ENCODE measurements at places on chromosomes 6 and 20.

DNA sequence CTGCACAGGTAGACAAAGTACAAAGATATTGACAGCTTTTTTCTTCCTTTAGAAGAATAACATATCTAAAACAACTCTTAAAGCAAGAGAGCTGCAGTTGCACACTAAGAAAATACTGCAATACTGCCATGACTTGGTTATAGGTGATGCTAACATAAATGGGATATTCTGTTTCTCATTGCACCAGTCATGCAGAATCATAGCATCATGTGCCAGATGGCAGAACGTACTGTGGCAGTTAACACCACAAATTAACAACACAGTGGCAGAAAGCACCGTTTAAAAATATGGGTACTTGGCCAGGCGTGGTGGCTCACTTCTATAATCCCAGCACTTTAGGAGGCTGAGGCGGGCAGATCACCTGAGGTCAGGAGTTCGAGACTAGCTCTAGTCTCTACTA lies 7.4 kb downstream of the ASXL1 start:
- no peak for ATAC-seq

DNA sequence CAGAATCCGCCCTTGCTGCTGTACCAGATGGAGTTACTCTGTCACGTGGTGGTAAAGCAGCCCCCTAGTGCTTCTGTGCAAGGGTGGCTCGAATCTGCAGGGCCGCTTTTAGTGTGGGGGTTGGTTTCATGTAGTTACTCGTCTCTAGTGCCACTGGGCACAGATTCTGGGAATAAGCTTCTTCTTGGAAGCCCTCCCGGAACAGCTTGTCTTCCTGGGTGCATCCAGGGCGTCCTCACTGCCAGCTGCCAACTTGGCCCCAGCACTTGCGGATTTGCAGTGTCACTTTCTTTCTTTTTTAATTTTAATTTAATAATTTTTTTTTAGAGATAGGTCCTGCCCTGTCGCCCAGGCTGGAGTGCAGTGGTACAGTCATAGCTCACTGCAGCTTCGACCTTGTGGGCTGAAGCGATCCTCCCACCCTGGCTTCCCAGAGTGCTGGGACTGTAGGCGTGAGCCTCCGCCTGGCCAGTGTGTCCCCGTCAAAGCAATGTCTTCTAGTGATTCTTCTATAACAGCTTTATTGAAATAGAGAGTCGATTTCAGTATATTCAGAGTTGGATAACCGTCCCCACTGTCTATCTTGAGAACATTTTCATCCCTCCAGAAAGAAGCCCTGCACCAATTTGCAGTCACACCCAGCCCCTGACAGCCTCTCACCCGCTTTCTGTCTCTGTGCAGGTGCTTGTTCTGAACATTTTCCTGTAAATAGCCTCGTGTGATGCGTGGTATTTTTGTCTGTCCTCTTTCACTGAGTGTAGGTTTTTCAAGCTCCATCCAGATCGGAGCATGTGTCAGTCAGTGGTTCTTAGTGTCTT lies 25.9 kb downstream of the PYGB start:
- no peak for ATAC-seq

DNA sequence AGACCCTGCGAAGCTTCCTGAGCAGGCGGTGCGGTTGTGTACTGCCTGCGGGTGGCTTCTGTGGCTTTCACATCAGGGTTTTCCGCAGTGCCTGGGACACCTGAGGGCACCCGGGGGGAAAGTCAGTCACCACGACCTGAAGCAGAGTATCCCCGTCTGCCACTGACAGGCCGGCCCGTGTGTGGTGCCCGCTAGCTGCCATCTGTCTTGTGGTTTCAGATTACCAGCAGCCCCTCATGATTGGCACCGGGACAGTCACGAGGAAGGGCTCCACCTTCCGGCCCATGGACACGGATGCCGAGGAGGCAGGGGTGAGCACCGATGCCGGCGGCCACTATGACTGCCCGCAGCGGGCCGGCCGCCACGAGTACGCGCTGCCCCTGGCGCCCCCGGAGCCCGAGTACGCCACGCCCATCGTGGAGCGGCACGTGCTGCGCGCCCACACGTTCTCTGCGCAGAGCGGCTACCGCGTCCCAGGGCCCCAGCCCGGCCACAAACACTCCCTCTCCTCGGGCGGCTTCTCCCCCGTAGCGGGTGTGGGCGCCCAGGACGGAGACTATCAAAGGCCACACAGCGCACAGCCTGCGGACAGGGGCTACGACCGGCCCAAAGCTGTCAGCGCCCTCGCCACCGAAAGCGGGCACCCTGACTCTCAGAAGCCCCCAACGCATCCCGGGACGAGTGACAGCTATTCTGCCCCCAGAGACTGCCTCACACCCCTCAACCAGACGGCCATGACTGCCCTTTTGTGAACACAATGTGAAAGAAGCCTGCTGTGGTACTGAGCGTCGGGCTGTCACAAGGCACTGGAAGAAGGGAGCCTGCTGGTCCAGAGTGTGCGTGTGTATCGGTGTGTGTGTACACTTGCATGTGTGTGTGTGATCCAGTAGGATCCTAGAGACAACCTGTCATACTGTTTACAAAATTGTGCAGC lies 54.4 kb downstream of the GOPC start:
- peak; percentile 49 for ATAC-seq

- peak; percentile 56 for ATAC-seq
Observed at GRCh38 chr6:89372506-89372901, 20.0 kb upstream of the UBE2J1 start.

DNA sequence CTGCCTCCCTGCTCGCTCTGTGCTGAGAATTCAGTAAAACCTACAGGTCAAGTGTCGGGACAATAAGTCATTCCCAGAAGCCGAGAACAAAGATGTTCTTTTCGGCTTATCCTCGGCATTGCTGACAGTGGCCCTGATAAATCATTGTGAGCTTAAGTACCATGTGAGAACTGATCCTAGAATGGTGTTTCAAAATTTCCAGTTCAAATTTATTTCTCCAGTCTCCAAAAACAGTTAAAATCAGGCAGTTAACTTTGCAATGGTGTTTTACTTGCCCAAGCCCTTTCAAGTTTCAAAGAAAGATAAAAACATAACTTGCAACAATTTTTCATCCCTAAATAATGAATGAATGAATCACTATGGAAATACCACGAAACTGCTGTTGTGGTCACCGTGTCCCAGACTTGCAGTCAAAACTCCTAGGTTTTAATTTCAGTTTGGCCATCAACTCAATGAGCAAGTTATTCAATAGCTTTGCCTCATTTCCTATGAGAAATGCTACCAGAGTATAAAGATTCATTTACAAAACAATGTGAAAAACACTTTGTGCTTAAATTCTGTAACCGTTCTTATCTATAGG lies 4.3 kb downstream of the ATP5F1E start:
- ATAC-seq, result no peak

DNA sequence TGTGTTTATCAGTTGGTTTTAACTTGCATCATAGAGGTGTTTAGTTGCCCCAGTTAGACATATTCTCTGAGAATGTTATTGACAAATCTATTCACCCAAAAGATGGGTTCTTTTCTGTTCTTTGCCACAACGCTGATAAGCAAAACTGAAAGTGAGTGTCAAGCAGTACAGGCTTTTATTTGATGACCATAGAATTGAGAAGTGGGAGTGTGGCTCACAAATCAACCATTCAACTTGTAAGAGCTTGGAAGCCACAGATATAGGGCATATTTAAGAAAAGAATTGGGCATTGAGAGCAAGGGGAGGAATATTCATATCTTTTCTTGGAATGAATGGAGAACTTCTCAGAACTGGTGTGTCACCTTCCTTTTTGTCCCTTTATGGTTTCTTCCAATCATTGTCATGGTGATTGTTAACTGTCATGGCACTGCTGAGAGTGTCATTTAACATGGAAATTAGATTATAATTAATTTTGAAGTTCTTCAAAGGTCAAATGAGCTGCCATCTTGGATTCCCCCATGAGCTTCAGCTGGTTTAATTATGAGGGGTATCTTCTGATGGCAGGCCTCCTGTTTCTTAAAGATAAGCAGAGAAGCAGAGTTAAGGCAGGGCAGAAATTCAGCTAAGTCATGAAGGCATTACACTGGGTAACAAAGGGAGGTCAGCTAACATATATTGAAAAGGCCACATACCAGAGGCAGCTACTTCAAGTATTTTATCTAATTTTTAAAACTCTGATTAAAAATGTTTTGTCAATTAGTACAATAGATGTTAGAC lies 254.0 kb upstream of the HTR1E start:
- no peak for ATAC-seq

DNA sequence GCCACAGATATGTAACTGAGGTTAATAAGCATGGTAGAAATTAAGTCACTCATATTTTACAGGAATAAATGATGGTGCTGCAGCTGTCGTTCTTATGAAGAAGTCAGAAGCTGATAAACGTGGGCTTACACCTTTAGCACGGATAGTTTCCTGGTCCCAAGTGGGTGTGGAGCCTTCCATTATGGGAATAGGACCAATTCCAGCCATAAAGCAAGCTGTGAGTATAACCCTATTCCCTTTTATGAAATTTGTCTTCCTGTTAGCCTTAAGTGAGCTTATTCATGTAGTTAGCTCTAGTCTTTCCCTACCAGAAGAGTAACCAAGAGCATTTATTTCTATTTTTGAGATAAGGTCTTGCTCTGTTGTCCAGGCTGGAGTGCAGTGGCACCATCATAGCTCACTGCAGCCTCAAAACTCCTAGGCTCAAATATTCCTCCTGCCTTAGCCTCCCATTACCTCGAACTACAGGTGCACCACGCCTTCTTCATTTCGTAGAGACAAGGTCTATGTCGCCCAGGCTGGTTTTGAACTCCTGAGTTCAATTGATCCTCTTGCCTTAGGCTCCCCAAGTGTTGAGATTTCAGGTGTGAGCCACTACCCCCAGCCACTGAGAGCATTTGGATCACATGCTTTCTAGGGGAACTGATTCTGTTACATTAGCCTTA lies 12.0 kb downstream of the TCP1 start:
- ATAC-seq, result no peak
